CD4-positive, CD25-positive, alpha-beta regulatory T cell (primary cell): ENCODE measurements at places on chromosomes 5 and 9. TPM values are rescaled to one million over a fixed set of nuclear protein-coding genes. Genes with fewer than 3 reads are reported as not detected.

PALM2AKAP2 gene
- 0.62 TPM for total RNA-seq

- DNase-seq = no peak
These were observed 159.6 kb downstream of the MAPKAP1 start for GRCh38 chr9:125547368-125547767.

DNA sequence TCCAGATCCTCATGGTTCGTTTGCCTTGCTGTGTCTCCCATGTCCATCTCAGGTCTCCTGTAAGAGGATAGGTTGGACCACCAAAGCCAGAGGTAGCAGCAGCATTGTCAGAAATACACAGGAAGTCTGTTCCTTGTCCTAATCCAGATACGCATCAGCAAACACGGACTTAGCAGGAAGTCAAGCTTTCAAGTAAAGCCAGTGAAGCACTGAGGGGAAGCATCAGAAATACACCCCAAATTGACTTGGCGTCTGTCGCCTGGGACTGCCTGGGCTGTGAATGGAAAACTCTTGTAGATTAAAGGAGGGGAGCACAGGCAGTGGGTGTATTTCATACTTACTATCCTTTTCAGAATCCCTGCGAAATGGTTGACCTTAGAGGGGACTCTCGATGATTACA, 171.3 kb downstream of the PSAT1 start:
- no peak for DNase-seq

GRCh38 chr9:131727795-131728545, 11.9 kb downstream of the RAPGEF1 start:
- peak; percentile 21 for DNase-seq

CARTPT gene
- total RNA-seq = not detected

LCN12 gene
- 1.4 TPM for total RNA-seq

GRCh38 chr9:78014776-78015175, 16.8 kb downstream of the GNAQ start:
- DNase-seq = no peak

PAEP gene
- total RNA-seq = not detected

- DNase-seq = no peak
These were observed 249.9 kb downstream of the MARCHF11 start for GRCh38 chr5:15929611-15930263.

GRCh38 chr5:68456756-68457217, 241.2 kb downstream of the PIK3R1 start:
- DNase-seq = no peak

PHF24 gene
- total RNA-seq = not detected

DNA sequence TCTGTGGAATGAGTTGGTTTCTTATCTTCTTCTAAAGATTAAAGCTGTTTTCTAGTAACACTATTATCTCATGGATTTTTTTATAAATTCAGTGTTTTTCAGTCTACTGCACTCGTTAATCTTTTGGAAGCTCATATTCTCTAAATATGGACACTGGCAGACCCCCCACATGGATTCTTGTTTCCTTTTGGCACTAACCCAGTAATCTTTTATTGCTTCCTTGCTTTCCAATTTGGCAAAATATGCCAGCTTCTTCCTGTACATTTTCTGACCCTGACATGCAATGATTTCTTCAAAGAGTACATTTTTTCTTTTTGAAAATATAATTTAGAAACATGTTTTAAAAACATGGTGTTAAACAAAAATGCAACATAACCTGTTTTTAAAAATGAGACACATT, 474.2 kb upstream of the FTMT start:
- DNase-seq = no peak

GPX3 gene
- 1.2 TPM for total RNA-seq

DNA sequence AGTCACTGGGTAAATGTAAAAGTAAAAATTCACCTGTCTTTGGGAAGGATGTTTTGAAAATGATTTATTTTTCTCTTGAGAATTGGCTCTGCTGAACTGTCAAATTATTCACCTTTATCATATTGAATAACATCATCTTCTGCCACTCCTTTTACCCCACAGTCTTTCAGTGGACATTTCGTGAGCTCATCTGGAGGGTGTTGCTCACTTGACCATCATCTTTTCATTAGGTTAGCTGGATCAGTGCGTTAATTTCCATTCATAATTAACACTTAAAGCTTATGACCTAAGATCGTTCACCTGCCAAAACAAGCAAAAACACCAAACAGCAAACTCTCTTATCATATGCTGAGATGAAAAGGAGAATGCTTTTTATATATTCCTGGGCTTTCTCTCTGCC, 53.4 kb upstream of the TNFAIP8 start:
- DNase-seq = no peak

GRCh38 chr9:125835655-125836054, 88.5 kb downstream of the PBX3 start:
- no peak for DNase-seq

PNPLA7 gene
- total RNA-seq = 12.4 TPM

DNA sequence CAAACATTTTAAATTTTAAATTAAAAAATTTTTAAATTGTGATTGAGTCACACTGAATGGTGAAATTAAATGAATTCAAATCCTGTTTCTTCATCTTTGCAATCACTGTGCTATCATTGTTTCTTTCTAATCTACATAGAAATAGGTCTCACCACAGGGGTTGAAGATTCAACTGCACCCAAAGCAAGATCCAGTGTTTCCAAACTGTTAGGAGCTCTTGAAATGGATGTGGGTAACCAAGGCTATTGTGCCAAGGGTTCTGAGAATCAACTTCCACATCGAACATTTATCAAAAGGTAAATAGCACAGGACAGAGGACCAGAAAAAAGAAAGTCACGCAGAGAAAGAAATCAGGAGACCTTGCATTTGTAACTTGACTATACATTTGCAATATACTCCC, 172.6 kb upstream of the RASEF start:
- no peak for DNase-seq

ADAM19 gene
- 113 TPM for total RNA-seq

PRDM12 gene
- not detected for total RNA-seq

GRCh38 chr5:159156426-159157238, 52.7 kb downstream of the RNF145 start:
- peak; percentile 73 for DNase-seq

DNA sequence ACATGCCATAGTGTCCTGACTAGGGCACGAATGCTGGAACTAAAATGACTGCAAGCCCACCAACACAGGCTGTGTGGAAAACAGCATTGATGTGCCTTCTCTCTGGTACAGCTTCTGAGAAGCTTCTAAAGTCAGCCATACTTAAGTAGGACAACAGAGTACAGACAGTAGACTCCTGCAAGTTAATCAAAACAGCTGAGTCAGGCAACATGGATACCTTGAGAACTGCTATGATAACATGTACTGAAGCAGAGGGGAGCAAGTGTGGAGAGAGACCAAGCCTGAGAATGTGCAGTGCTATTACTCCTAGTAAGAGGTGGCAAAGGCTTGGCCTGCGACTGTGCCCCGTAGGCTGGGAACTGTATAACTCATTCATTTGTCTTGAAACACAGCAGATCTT, 2.5 kb downstream of the ISCA1 start:
- DNase-seq = no peak

DNA sequence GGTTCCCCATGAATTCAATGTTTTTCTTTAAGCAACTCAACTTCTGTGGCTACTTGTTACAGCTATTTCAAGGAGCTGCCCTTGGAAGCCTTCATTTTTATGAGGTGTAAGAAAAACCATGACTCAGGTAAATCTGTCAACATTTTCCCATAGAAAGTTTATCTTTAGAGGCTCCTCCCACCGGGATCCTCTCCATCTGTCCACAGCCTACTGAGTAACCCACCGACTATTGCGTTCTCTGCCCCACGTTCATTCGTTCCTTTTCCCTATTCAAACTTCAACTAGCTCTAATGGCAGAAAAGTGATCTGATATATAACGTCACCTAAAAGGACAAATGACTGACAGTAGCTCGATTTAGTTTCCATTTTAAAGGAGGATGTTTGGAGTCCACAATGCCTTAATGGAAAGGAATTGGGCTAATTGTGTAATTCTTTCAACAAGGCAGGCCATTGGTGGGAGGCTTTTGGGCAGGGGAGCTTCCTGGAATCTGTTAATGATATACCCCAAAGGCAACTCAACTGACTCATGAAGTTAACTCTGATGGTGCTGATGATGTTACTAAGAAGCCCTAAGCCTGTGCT, 29.3 kb upstream of the NR3C1 start:
- no peak for DNase-seq

GPR150 gene
- total RNA-seq = 0.37 TPM

- DNase-seq = no peak
These were observed 148.3 kb downstream of the SPOCK1 start for GRCh38 chr5:137350791-137351190.

PSMD5 gene
- total RNA-seq = 44.0 TPM

GRCh38 chr9:17761984-17762676, 183.3 kb downstream of the SH3GL2 start:
- no peak for DNase-seq

- no peak for DNase-seq
These were observed 25.6 kb downstream of the POLR1E start for GRCh38 chr9:37511016-37512010.

GNA14 gene
- not detected for total RNA-seq

DNA sequence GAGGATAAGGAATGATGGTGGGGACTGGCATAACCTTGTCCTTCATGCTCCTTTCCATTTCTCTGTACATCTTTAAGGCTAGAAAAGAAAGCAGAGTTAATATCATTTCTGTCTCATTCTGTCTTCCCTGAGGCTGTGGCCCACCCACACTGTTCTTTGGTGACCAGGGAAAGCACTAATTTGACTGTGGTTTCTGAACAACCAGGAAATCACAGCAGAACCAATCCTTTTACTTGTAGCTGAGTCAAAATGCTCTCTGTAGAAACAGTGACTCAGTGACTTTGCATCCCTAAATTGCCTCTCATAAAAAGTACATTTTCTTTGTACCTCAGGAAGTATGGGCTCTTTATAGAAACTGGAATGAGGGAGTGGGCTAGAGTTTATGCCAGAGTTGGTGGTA, 28.1 kb downstream of the IL33 start:
- DNase-seq = no peak

- no peak for DNase-seq
These were observed 17.5 kb downstream of the GOLPH3 start for GRCh38 chr5:32156635-32157034.

RNF180 gene
- total RNA-seq = not detected

GRCh38 chr9:30574355-30575151, 1809.9 kb upstream of the ACO1 start:
- no peak for DNase-seq

TNFSF8 gene
- 47.3 TPM for total RNA-seq

GRCh38 chr9:17578577-17578910, 322 bp upstream of the SH3GL2 start:
- no peak for DNase-seq

DNA sequence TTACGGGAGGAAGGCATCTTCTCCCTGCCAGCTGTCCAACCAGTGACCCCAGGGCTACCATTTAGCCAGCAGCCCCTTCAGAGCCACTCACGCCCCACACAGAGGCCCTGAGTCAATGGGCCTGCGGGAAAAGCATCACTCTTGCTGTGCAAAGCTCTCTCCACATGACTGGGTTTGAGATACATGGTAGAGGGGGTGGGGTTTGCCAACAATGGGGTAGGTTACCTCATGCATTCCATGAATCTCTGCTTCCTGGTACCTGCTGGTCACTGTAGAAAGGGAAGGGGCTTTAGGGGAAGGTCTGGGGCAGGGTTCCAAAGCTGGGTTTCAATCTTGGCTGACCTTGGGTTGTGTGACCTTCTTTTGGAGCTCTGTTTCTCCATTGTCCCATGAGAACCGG, 22.9 kb upstream of the TTLL11 start:
- DNase-seq = no peak

FCN1 gene
- total RNA-seq = not detected

GRCh38 chr9:98374385-98375051, 119.1 kb upstream of the TBC1D2 start:
- no peak for DNase-seq
